ENCODE measurements at places on chromosomes 3 and 15. TPM values are rescaled to one million over a fixed set of nuclear protein-coding genes. Genes with fewer than 3 reads are reported as not detected.

Gene LRRIQ4
- under 0.01 TPM for total RNA-seq

Gene SATB1
- total RNA-seq = 141 TPM

Gene CLPX
- 18.0 TPM for total RNA-seq

Gene TMEM39A
- total RNA-seq = 40.7 TPM

Gene NR2F2
- not detected for total RNA-seq

Gene CFAP100
- total RNA-seq = not detected

Gene KCNAB1
- total RNA-seq = not detected

- no peak for DNase-seq
Observed at GRCh38 chr15:57036352-57036751, 117.9 kb downstream of the TCF12 start.

DNA sequence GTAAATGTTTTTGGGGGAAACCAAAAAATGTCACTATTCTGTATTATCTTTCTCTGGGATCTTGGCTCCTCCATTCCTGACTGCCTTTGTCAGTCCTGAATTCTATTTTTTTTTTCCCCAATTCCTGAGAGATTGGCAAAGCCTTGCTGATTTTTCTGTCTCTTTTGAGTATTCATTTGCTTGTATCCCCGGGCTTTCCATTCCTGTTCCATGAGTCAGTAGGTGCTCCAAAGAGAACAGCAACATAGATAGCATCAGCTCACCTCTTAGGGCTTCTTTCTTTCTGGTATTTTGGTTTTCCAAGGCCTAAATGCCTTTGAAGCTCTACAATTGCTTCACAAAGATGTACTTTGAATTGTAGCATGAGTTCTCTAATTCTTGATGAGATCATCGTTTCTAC is 271.7 kb upstream of the LRRC3B start:
- DNase-seq = no peak

DNA sequence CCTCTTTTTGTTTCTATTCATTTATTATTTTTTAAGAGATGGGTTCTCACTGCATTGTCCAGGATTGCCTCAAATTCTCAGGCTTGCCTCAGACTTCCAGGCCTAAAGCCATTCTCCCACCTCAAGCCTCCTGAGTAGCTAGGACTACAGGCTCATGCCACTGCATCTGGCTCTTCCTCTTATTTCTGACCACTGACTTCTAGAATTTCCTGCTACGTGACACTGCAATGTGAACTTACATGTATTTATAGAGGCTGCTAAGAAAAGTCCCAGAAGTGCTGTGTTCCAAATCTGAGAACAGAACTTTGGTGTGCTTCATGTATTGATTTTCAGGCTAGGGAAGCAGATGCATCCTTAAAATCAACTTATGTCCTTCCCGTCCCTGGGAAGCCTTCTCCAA is 407.4 kb downstream of the RSL24D1 start:
- DNase-seq = peak; percentile 38

DNA sequence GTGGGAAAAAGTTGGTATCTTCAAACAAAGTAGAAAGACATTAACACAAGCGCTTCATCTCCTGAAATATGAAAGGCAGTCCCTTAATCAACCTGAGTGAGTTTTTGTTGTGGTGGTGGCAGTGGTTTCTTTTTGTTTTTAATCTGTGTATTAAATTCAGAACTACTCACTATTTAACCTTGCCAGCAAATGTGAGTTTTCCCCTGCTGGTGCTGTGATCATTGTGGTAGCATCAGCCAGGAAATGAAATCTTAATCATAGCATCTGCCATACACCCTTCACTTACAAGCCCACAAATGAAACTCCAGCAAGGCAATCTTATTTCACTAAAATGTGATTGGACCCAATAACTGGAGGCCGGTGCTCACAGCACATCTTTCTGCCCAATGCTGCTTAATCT is 229.7 kb downstream of the SHOX2 start:
- DNase-seq = no peak

DNA sequence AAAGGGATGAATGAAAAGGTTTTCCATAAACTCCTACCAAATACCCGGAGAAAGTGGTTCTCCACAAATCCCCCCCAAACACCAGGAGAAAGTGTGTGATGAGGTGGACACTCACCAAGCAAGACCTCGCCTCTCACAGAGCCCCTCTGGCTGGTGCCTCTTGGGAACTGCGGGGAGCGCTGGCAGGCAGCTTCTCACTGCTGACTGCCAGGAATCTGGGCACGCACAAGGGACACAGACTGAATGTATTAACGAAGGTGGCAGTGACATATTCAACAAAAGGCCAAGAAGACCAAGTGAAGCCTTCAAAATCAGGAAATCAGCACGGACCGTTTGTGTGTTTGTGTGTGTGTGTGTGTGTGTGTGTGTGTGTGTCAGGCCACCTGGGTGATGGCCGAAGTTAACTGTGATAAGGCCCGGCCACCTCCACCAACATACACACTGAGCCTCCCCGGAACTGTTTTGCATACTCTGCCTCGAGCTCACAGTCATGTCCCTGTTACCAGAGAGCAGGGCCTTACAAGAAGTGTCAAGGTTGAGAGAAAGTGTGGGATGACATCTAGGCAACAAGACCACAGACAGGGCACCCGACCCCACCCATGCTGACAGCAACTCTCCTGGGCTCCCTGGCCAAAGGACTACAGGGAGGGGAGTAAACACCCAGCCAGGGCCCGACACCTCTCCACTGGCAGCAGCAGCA is 18.0 kb downstream of the ATP10A start:
- no peak for DNase-seq

- peak; percentile 22 for DNase-seq
Observed at GRCh38 chr15:78170848-78171773, 21.9 kb downstream of the IDH3A start.

DNA sequence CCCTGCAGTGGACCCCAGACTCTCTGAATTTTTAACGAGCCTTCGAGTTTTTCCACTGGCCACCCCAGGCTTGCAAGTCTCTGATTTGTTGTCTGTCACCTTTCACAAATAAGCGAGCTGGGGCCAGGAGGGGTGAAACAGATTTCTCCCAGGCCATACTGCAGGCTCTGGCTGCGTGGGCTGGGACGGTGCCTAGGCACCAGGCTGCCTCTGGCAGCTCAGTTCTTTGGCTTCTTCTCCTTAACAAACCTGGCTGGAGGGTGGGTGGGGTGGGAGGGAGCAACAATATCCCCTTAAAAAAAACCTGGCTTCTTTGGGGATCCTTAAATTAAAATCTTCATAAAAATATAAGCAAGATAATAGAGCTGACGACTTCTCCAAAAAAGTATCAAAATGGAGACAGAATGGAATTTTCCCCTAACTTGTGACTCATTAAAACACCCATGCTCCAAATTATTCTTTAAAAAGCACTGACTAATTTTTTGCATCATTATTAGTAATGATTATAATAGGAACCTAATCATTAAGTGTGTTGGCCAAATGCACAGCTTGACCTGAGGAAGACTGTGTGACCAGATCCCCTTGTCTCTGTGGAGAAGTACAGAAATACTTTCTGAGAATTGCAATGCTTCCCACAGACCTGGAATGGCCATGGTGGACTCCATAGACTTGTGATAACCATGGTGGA is 84.1 kb downstream of the SNRK start:
- DNase-seq = no peak

DNA sequence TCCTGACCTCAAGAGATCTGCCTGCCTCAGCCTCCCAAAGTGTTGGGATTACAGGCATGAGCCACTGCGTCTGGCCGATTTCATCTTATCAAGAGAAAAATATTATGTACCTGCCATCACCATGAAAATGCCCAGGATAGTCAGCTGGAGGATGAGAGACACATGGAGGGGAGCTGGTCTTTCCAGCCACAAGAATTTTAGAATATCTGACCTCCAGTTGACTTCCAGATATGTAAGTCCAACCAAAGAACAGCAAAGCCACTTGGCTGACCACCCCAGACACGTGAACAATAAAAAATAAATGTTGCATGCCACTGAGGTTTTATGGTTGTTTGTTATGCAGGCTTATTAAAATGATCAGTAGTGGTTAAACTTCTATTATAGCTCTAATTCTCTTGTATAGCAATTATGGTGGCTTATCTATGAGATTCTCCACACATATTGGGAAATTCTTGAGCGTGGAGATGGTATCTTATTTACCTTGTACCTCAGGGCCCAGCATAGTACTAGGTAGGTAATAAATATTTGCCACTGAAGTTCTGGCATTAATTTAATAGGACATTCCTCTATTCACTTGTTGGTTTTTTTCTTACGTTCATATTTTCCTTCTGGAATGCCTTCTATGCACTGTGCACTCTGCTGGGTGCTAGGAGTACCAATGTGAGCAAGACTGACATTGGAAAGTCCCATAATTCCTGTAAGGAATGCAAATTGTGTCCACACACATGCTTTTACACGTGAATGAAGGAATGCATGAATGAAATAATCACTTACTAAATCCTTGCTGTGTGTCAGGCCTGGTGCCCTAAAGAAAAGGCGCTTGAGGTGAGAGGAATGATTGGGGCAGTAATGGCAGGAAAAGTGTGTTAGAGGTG is 77.6 kb downstream of the EDEM1 start:
- no peak for DNase-seq

GRCh38 chr3:141913150-141913811 is 36.8 kb downstream of the ATP1B3 start:
- peak; percentile 34 for DNase-seq

GRCh38 chr3:111260878-111261277 is 189.3 kb downstream of the NECTIN3 start:
- DNase-seq = no peak

DNA sequence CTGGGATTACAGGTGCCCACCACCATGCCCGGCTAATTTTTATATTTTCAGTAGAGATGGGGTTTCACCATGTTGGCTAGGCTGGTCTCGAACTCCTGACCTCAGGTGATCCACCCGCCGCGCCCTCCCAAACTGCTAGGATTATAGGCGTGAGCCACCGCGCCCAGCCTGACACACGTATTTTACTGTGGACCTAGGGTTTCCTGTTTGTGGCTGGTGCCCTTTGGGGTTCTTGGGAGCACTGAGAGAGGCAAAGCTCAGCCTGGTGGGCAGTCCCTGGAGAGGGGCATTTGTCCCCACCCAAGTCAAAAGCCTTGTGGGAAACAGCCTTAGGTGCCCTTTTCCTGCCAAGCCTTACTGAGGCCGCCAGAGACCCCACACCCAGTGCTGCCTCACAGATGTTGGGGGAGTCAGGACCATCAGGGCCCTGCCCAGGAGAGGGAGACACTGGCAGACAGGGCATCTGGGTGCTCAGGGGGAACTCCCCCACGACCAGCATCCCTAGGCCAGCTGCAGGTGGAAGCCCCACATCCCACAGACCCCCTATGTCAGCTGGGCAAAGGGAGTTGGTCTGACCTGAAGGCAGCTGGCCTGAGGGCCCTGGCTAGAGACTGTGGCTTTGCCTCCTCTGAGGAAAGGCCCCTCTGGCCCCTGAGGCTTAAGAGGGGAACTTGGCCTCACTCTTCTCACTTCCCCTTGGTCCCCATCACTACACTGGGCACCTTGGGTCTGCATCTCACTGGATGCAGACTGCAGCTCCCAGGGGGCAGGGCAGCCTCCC is 35.1 kb downstream of the DNAH1 start:
- DNase-seq = no peak

- DNase-seq = no peak
Observed at GRCh38 chr3:50936389-50936788, 261.7 kb downstream of the DOCK3 start.

GRCh38 chr3:12815719-12816118 is 19.2 kb downstream of the CAND2 start:
- no peak for DNase-seq

GRCh38 chr3:63960048-63960711 is 48.0 kb upstream of the SCAANT1 start:
- DNase-seq = no peak

DNA sequence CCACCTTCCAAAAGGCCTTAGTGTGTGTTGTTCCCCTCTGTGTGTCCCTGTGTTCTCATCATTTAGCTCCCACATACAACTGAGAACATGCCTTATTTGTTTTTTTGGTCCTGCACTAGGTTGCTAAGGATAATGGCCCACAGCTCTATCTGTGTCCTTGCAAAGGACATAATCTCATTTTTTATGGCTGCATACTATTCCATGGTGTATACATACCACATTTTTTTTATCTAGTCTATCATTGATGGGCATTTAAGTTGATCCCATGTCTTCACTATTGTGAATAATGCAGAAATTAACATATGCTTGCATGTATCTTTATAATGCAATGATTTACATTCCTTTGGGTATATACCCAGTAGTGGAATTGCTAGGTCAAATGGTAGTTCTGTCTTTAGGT is 645.7 kb downstream of the PDCD6IP start:
- DNase-seq = no peak

DNA sequence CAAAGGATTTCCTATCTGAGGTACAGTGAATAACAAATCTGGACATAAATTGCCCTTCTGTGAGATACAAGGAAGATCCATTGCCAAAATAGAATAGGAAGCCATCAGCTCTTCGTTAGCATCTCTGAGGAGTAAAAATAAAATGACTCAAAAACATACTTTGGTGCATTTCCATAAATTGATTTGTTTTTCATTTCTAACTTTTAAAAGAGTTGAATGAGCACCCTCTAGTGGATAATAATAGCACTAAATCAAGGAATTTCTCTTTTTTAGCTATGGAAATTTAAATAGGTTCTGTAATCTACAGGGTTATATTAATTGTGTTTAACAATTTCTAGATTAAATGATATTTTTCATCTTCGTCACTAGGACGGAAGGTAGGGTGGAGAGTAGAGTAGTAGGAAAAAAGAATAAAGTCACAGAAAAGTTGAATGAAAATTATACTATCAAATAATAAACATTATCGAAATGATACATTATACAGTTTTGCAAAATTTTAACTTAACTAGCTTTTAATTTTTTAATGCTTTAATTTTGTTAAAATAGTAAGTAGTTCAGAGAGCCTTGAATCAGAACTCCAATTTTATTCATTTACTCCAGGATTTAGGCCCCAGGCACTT is 6.4 kb downstream of the NSUN3 start:
- DNase-seq = peak; percentile 8

GRCh38 chr15:38299216-38299615 is 46.6 kb downstream of the SPRED1 start:
- DNase-seq = no peak

- DNase-seq = no peak
Observed at GRCh38 chr15:39199076-39199475, 381.8 kb upstream of the THBS1 start.

- DNase-seq = no peak
Observed at GRCh38 chr15:96792216-96792615, 461.7 kb downstream of the NR2F2 start.

- DNase-seq = no peak
Observed at GRCh38 chr3:70065696-70066253, 66.2 kb downstream of the SAMMSON start.

- DNase-seq = no peak
Observed at GRCh38 chr3:113677737-113678136, 18.7 kb downstream of the USF3 start.

- DNase-seq = no peak
Observed at GRCh38 chr15:32856753-32857152, 138.9 kb downstream of the GREM1 start.

GRCh38 chr3:52820736-52821135 is 9.7 kb downstream of the ITIH4 start:
- DNase-seq = peak; percentile 47

DNA sequence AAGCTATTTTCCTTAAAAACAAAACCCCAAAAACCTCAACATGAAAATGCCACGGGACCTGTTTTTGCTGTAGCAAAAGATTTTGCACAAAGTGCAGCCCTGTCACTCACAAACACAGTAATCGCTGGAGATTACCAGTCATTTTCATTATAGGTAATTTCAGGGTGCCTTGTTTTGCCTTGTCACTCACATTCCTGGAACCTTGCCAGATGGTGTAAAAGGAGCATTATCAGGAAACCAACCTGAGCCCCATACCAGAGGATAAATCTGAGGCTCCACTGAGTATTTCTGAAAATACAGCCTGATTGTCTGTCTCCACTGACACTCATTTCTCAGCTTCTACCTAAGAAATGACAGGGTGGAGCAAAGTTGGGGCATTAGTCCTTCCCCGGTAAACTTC is 791.3 kb upstream of the LMCD1 start:
- no peak for DNase-seq

GRCh38 chr3:157166115-157166514 is 6.2 kb upstream of the CCNL1 start:
- DNase-seq = no peak

Measured in hematopoietic multipotent progenitor cell (in vitro differentiated cells).